ENCODE measurements at places on chromosomes 12 and 14. TPM values are rescaled to one million over a fixed set of nuclear protein-coding genes. Genes with fewer than 3 reads are reported as not detected.

DNA sequence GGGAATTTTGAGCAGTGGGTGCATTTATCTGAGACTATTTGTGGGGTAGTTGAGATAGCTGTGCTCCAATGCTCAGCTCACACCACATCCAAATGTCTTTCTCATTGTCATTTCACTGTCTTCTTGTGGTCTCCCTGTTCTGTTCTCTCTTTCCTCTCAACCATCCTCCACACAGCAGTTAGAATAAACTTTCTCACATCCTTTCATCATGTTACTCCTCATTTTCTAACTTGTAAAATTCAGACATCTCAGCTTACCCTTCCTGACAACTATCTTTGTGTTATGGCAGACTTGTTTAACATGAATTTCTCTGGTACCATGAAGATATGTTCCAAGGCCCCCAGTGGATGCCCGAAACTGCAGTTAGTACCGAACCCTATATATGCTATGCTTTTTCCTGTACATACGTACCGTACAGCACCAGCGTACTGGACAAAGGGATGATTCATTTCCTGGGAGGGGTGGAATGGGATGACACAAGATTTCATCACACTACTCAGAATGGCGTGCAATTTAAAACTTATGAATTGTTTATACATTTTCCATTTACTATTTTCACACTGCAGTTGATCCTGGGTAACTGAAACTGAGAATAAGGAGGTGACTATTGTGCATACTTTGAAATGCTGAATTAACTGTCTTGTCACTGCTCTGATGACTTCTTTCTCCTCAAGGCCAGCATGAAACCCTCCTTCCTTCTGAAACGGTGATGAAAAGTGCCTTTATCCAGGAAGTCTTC, 177.1 kb upstream of the SLC38A2 start:
- DNase-seq = peak; percentile 84

Gene SERPINA9
- polyA plus RNA-seq = 0.07 TPM

DNA sequence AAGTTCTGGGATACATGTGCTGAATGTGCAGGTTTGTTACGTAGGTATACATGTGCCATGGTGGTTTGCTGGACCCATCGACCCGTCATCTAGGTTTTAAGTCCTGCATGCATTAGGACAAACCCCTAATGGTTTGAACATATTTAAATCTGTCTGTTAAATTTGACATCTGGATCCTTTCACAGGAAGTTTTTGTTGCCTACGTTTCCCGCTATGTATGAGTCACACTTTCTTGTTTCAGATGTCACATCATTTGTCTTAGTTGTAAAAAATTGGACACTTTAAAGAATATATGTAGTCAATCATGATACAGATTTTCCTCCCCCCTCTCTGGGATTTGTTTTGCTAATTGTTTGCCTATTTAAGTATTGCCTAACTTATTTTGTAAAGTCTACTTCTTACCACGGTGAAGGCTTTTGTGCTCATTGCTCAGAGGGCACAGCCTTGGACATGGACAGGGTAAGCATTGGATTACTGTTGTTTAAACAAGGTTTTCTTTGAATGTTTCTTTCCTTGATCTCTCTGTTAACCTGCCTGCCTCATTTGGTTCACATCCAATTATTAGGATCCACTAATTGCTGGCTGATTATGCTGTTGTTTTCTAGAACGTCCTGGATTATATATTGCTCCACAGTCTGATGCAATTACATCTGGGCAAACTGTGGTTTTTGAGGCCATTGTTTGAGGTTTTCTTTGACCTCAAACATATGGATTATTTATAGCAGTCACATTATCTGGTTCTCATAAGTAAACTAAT, 1441.4 kb downstream of the AACS start:
- DNase-seq = no peak

- no peak for DNase-seq
Observed at GRCh38 chr14:104856869-104857860, 7.9 kb upstream of the CEP170B start.

- DNase-seq = no peak
Observed at GRCh38 chr14:34368115-34368970, 93.7 kb downstream of the SPTSSA start.

Gene C12orf54
- not detected for polyA plus RNA-seq

- no peak for DNase-seq
Observed at GRCh38 chr12:13095266-13095995, 8.0 kb downstream of the GSG1 start.

Gene BEGAIN
- polyA plus RNA-seq = 0.48 TPM

GRCh38 chr14:65613131-65613650, 200.7 kb downstream of the FUT8 start:
- DNase-seq = no peak
